ENCODE measurements at places on chromosomes 11 and 22.
A peak's percentile ranks its signal among the peaks of the same experiment; 100 is the strongest.

- DNase-seq, result no peak
Measured at GRCh38 chr22:43012390-43012789, 2.6 kb downstream of the PACSIN2 start.

DNA sequence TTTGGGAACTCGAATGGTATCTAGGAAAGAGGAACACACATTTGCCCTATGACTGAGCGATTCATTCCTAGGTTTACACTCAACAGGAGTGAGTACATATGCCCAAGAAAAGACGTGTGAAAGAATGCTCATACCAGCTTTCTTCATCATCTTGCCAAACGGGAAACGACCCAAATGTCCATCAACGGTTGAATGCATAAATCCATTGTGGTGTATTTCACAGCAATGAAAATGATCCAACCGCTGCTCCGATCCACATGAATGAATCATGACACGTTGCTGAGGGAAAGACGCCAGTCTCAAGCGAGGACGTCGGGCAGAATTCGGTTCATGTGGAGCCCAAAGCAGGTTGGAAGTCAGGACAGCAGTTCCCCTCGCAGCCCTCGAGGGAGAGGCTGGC lies 71.5 kb downstream of the CYTH4 start:
- DNase-seq, result no peak

GRCh38 chr11:63888170-63889086 lies 28.5 kb downstream of the RCOR2 start:
- peak; percentile 47 for DNase-seq

GRCh38 chr11:120629407-120630080 lies 118.0 kb downstream of the GRIK4 start:
- DNase-seq, result no peak

DNA sequence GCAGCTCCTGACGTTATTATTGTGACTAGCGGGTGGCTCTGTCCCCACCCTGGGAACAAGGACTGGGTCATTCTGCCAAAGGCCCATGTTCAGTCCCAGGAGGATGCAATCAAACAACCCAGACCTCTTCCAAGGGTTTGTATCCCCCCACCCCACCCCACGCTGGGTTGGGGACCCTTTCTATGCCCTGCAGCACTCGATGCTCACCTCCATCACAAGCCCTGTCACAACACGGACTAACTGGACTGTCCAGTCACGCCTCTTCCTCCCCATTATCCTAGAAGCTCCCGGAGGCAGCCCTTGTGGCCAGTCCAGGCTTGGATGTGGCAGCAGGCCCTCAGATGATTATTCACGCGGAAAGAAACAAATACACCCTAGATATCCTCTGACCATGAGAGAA lies 3.7 kb downstream of the SHANK2 start:
- no peak for DNase-seq

DNA sequence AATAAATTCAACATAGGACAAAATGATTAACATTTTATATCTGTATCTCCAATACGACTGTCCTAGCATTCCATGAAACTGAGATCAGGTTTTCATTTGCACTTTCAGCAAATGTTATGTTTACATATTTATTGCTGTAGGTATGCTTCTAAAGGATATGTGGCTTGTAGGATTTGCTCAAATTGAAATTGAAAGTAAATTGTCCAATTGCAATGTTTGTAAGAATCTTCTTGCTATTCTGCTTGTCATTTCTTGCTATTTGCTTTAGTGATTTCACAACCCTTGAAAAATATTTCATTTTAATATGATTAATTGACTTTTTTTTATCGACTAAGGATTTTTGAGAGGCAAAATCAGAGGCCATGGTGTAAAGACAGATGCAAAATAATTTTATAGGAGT lies 904.2 kb upstream of the RAG2 start:
- DNase-seq, result no peak

DNA sequence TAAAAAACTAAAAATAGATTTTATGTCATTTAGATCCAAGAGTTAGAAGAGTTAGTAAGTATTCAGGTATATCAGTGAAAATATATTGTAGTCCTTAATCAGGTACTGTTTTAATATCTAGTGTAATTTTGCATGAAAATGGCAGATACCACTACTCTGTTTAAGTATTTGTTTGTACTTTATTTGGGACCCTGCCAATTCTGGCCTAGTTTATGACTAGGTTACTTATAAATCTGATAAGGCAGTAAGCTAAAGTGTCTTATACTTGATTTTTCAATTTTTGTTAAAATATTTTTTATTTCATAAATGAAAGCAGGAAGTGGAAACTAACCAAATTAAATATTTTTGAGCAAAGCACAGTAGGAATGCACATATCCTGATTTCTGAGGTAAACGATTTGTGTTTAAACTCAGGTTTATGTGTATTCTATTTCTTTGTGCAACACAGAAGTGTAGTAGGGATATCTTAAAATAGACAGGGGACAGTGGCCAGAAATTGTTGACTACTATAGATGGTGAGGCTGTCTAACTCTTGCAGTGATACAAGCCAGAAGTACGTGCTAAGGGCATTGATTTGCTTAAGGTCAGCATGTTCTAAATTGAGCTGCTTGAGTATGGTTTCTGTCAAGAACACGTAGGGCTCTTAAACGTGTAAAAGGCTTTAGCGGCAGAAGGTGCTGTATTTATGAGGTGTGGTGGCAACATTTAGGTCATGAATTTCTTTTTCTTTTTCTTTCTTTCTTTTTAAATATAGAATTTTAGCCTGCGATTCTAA lies 34.0 kb downstream of the HIPK3 start:
- no peak for DNase-seq
